Suppressor macrophage treated with lipopolysaccharide for 4 hours (primary cell): ENCODE measurements at places on chromosomes 6 and 20.

DNA sequence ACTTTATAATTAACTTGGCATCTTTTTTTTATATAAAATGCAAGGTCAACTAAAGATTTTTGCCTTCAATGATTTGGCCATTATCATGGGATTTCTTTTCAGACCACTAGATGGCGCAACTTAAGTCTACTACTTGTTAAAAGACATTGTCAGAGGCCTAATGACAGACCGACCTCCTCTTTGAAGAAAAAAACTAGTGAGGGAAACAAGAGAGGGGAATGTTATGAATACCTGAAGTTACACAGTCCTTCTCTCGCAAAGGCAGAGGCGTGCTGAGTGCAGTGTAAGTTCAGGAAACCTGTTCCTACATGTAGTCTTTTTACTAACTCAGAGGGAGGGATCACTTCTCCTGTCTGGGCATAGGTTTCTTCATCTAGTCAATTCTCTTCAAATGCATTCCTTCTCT, 9.3 kb downstream of the TRAPPC3L start:
- peak; percentile 81 for DNase-seq

DNA sequence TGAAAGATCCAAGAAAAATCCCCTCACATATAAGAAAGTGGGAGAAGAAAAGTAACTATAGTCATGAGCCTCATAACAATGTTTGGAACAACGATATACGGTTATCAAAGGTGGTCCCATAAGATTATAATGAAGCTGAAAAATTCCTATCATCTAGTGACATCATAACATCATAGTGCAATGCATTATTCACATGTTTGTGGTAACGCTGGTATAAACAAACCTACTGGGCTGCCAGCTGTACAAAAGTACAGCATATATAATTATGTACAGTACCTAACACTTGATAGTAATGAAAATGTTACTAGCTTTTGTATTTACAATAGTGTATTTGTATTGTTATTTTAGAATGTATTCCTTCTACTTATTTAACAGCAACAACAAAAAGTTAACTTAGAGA, 240.7 kb downstream of the RNGTT start:
- DNase-seq: no peak

DNA sequence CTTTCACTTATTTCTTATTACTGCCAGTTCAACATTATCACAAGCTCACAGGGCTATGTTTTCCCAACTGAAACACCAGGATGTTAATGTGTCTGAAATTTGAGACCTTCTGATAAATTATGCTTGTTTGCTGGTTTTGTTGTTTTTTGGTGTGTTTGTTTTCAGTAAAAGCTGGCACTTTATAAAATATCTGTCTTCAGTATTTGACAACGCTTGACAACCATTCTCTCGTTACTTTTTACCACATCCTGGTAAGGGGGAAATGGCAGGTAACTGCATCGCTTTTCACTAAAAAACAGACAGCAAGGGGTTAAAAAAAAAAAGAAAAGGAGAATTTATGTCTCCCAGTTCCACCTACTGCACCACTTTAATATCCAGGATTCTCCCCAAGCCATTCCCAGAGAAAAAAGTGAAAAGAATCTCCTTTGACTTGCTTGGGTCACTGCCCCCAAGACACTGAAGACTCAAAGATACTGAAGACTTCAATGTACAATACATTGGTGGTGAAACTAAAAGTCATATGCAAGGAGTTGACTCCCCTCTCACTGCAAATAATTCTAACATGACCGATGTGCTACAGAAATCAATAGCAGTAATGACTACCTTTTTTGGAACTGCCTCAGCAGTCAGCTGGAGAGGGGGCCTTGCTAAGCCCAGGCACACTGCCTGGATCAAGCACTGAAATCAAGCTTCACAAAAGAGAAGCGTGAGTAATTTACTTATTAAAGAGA, 88.9 kb downstream of the HIVEP2 start:
- no peak for DNase-seq

- no peak for DNase-seq
Observed at GRCh38 chr6:3918469-3918868, 69.3 kb downstream of the FAM50B start.

GRCh38 chr6:125544819-125545218, 204.6 kb upstream of the HEY2 start:
- DNase-seq: no peak
